GM23338 (cell line): ENCODE measurements at places on chromosomes 2 and 18.

GRCh38 chr2:144515099-144515695 is 4.7 kb downstream of the ZEB2 start:
- DNase-seq: no peak

DNA sequence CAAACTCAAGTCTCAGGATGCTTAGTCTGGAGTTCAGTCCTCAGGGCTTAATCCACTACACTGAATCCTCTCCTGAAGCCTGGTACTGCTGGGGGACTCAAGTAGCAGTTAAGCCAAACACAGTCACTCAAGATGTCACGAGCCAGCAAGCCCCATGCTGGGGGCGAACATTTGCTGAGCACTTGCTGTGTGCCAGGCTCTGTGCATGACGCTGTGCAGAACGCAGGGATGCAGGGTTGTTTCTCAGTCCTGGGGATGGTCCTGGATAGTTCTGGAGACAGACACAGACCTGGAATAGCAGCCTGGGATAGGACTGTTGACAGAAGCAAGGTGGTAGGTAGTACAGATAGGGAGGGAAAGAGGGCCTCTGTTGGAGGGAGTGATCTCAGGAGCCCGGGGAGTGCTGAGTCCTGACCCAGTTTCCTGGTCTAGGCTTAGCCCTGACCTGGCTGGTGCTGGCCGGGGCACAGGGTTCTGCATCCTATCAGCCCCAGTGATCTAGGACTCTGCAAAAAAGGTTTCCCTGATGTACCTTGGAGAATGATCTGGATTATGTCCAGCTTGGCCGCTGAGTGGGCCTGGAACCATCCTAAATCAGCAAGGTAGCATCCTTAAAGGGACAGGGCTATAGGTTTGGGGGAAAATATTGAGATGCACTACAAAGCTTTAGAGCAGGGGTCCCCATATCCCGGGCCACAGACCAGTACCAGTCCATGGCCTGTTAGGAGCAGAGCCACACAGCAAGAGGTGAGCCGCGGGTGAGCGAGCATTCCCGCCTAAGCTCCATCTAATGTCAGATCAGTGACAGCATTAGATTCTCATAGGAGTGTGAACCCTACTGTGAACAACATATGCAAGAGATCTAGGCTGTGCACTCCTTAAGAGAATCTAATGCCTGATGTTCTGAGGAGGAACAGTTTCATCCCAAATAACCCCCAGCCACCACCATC is 54.7 kb upstream of the OTOF start:
- DNase-seq: no peak

- peak; percentile 70 for DNase-seq
Observed at GRCh38 chr18:80171054-80171872, 62.2 kb downstream of the ADNP2 start.

GRCh38 chr2:40120026-40120425 is 331.9 kb downstream of the SLC8A1 start:
- no peak for DNase-seq

GRCh38 chr2:241153616-241154015 is 3.3 kb downstream of the PPP1R7 start:
- no peak for DNase-seq

GRCh38 chr2:96507957-96508520 is 2.9 kb upstream of the NEURL3 start:
- DNase-seq: peak; percentile 89

DNA sequence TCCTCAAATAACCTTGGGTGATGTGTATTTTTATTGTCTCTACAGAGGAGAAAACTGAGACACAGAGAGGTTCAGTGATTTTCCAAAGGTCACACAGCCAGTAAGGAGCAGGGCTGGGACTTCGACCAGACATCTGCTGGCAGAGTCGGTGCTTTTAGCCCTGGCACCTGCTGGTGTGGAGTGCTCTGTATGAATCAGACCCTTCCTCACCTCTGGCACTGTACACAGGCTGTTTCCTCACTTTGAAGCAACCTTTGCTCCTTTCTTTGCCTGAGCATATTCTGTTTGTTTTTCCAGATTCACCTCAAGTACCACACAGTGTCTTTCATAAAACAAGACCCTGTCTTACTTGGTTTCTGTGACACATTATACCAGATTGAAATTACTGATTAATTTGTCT is 107.9 kb downstream of the DPP10 start:
- DNase-seq: no peak

DNA sequence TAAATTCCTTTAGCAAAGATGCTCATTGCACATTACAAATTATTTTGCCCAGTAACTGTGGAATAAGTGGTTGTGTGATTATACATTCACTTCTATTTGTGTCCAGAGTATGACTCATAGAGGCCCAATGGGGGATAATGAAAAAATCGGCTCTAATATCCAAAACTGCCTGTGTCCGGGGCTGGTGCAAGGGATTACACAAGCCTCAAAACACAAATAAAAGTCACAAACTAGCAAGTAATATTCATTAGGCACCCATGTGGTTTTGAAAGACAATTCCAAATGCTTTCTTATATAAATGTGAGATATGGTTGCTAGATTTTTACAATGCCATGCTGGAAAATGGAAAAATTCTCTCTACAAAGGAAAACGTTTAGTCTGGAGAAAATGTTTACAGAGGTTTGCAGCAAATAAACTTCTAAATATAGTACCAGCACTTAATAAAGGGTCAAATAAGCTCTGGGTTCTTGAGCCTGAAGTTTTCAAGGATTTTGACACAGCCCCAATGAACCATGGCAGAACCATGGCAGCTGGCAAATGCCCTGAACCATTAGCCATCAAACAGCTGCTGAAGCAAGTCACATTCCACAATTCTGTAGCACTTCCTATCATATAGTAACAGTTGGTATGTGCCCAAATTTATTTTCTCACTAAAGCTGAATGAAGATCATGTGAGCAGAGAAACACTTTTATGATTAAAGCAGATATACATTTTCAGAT is 40.5 kb downstream of the IRS1 start:
- DNase-seq: no peak

- DNase-seq: no peak
Observed at GRCh38 chr2:64423303-64423702, 30.7 kb upstream of the LGALSL start.

DNA sequence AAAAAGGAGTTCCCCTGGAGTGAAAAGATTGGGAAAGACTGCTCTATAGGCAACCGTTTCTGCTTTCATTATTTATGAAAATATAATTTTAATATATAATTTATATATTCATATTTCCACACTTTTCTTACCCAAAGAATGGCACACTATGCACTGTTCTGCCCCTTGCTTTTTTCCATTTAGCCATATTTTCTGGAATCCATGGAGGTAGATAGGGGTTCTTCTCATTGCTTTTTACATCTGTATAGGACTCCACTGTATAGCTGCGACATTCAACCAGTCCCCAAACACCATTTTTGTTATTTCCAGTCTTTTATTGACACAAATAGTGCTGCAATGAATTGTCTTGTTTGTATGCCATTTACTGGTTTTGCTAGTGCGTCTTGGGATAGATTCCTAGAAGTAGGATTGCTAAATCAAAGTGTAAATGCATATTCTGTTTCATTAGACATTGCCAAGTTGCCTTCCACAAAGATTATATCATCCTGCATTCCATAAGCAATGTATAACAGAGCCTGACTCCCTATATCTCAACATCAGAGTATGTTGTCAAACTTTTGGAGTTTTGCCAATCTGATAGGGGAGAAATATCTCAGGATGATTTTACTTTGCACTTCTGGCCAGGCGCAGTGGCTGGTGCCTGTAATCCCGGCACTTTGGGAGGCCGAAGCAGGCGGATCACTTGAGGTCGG is 26.6 kb upstream of the TCF7L1 start:
- no peak for DNase-seq

DNA sequence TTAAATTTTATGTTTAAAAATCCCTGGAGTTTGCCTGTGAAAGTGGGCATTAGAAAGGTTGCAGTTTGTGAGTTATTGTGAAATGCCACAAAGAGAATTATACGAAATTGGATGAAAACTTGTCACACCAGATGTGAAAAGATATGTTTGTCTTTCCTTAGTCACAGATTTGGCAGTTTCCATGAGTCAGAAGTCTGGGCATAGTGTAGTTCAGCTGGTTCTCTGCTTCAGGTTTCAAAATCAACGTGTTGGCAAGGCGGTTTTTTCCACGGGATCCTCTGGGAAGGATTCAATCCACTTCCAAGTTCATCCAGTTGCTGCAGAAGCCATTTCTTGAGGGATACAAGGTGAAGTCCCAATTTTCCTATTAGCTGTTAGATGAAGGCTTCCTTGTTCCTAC is 658.0 kb upstream of the CDH2 start:
- no peak for DNase-seq

GRCh38 chr2:85180322-85181133 is 47.3 kb downstream of the TCF7L1 start:
- DNase-seq: no peak

GRCh38 chr2:125581557-125581956 is 1074.4 kb upstream of the GYPC start:
- DNase-seq: no peak

GRCh38 chr18:73270920-73271634 is 403.3 kb upstream of the NETO1 start:
- no peak for DNase-seq

GRCh38 chr2:173298536-173299097 is 56.1 kb upstream of the CDCA7 start:
- peak; percentile 49 for DNase-seq

DNA sequence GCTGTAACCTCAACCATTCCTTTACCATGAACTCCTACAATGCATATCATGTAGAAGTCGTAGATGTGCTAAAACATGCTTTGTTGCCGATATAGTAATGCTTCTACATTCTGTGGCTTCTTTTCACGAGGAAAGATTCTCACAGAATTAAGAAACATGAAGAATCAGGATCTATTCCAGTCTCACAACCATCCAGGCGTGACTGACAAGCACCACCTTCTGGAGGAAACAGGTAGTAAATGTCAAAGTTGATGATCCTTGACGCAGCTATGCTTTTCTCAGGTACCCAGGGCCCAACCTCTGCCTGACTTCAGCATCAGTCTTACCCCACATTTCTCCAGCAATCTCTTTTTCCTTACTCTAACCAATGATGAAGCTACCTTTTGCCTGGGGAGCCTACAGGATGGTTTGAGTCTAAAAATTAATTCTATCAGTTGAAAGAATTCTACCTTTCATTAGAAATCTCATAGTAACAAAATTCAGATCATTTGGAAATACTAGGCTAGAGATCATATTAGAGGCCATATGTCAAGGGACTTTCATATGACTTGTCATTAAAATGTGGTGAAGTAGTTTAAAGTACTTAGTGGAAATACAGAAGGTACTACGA is 123.3 kb upstream of the RND3 start:
- peak; percentile 78 for DNase-seq
